Stimulated activated CD8-positive, alpha-beta memory T cell treated with anti-CD3 and anti-CD28 coated beads, Interleukin-7, amount 100 ng/mL, for 48 hours (primary cell): ENCODE measurements at places on chromosomes 7 and 10.

DNA sequence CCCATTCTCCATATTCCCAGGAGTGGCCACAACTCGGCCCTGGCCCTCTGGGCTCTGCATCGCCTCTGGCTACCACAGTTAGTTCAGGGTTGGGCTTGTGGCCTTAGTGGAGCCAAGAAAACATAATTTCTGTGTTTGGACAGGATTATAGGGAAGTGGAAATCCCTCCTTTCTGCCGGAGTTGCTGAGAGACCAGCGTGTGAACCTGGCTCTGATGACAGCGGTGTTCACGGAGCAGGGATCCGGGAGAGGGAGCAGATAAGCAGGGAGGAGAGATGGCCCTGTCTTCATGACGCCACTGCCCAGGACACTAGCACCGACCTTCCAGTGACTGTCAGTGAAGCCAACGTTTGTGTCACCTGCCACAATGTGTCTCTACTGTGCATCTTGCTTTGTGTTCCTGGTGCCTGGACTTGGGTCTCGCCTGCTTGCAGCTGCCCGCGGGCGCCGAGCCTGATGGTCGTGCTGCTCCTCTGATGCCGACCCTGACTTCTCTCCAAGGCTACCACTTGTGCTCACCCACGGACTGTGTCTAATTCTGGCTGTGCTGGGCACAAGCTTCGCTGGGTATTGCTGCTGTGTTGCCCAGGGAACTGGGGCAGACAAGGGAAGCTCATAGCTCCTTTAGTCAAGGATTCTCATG is 67.0 kb upstream of the VIPR2 start:
- no peak for DNase-seq

DNA sequence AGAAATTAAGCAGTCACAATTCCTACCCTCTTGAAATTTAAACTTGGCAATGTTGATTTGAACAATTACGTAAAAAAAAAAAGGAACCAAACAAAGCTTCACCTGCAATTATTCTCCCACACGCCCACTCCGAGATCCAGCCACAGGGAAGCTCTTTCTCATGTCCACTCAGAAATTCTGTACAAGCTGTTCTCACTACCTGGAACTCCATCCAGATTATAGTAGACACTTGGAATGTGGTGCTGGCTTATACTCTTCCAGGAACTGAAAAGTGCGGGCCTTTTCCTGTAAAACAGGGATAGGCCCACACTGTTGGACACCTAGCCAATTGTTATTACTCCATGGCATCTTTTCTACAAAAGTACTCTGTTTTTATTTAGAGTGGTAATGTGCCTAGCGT is 20.3 kb upstream of the TOMM7 start:
- DNase-seq, result no peak

- no peak for DNase-seq
Observed at GRCh38 chr10:7287377-7287776, 123.5 kb downstream of the SFMBT2 start.

GRCh38 chr10:86091216-86091615 is 275.4 kb downstream of the GRID1 start:
- no peak for DNase-seq

GRCh38 chr10:11035301-11035991 is 17.8 kb downstream of the CELF2 start:
- no peak for DNase-seq

DNA sequence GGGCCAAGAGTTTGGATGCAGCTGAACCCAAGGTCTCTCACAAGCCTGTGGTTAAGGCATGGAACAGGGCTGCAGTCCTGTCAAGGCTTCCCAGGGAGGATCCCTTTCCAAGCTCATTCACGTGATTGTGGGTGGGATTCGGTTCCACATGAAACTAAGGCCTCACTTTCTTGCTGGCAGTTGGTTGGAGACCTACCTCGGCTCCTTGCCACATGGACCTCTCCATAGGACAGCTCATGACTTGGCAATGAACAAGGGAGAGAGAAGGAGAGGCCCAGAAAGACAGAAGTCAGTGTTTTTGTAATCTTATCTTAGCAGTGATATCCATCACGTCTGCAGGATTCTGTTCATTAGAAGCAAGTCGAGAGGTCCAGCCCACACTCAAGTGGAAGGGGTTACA is 583.8 kb downstream of the LRMDA start:
- no peak for DNase-seq

DNA sequence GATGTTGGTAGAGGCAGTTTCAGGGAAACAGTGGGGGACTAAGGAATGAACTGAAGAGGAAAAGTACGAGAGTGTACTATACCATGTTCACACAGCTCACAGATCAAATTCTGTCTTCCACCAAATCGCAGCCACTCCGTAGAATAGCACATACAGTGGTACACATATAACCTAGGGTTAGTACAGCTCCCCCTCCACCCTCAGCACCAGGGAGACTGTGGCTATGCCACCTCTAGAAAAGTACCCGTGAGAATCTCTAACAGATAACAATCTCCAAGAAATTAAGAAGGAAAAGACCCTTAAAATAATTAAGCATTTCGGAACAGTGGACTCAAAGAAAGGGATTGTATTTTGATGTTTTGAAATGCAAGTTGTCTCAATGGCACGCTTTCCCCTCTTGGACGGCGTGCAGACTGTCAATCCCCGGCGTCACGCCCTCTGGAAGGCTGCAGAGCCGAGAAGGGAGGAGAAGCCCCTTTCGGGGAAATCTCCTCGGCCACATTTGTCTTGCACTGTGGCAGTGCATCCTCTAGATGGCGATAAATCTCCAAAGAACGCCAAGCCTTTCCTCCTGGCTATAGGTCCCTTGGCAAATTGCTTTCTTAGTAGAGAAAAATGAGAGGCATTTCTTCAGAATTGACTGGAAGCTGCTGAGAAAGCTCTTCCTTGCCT is 345.0 kb downstream of the REEP3 start:
- no peak for DNase-seq

DNA sequence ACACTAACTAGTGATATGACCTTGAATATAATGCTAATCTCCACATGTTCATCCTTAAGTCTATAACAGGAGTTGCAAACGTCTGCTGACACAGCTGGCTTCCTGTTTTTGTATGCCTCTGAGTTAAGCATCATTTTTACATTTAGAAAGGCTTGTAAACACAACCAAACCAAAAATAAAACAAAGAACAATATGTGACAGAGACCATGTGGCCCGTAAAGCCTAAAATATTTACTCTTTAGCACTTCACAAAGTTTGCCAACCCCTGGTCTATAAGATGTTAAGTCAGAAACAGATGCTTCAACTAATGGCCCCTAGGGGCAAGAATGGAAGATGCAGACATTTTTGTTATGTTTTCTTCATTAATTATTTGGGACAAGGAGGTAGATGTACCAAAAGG is 109.3 kb downstream of the CPEB3 start:
- DNase-seq, result no peak

GRCh38 chr7:107889992-107890391 is 991 bp upstream of the DLD start:
- DNase-seq, result no peak

DNA sequence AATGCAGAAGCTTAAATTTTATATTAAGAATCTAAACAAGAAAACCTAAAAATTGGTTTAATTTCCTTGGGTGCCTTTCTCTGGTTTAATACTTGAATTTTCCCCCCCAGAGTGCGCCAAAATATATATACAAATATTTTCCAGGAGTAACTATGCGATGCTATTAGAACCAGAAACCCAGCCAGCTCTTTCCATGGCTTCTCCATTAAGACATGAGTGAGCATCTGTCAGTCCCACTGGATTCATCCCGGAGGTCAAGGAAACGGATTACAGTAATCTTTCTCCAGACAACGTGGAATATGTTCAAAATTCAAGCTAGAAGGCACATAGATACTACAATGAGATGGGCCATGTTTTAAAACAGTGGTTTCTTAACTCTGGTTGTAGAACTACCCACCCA is 148.8 kb downstream of the TAX1BP1 start:
- no peak for DNase-seq

DNA sequence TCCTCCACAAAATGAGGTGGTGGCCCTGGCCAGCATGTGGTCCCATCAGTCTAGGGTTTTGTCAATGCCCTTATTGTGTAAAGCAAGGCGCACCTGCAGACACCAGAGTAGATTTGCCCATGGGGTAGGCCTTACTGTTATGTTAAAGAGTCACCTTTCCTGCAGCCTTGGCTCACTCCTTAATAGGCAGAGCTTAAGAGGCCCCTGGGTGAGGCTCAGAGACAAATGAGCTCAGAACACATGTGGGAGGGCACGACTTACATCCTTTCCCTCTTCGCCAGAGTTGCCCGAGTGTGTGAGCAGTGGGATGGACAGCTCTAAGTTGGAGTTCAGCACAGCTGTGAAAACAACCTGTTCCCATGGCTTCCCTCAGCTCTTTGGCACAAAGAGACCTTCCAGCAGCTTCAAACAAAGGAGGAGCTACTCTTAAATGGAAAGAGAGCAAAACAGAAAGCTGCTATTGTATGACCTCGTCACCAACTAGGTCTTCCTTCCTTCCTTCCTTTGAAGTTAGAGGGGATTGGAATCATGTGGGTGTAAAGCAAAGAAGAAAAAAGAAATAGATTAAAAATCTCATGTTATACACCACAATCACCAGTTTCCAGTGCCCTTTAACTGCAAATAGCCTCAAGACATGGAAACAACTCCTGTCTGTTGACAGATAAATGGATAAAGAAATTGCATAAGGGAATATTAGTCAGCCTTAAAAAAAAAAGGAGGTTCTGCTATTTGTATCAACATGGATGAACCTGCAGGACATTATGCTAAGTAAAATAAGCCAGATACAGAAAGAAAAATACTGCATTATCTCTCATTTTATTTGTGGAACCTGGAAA is 11.9 kb upstream of the XPNPEP1 start:
- no peak for DNase-seq

DNA sequence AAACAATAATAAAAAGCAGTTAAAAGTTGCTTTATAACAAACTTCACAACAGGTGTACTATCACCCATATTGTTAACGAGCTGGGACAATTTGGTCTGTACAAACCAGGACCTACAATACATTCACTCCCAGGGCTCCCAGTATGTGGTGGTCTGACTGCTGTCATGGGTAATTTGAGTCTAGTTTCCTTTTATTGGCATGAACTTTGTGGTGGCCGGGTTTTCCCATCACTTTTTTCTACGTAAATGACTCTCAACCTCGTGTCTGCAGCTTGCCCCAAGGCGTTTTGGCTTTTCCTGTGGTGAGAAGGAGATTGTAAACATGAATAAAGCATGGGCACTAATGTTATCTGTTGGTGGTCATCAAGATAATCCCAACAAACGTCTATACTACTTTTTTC is 118.7 kb upstream of the CDK6 start:
- peak; percentile 45 for DNase-seq

GRCh38 chr7:8232999-8233847 is 28.7 kb downstream of the ICA1 start:
- no peak for DNase-seq

GRCh38 chr10:43205681-43206390 is 61.0 kb downstream of the RASGEF1A start:
- DNase-seq, result no peak

GRCh38 chr7:47233996-47234395 is 347.9 kb downstream of the TNS3 start:
- DNase-seq, result no peak

- DNase-seq, result no peak
Observed at GRCh38 chr10:67852761-67853160, 14.8 kb upstream of the DNAJC12 start.

DNA sequence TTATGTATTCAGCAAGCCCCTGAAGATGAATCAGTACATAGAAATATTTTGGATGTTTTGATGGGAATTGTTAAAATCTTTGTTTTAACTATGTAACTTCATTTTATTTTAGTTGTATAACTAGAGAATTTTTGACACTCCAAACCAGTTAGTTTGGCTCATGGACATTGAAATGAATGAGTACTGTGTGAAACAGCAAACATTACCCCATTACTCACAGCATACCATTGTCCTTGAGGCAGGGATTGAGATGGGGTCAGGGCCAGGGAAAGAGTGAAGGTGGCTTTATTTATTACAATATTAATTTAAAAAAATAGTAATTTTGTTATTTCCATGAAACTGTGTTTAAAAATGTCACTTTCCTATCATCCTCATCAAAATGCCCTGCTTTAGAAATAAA is 4.8 kb upstream of the BMPER start:
- no peak for DNase-seq

GRCh38 chr7:158263110-158263963 is 324.3 kb downstream of the PTPRN2 start:
- no peak for DNase-seq

DNA sequence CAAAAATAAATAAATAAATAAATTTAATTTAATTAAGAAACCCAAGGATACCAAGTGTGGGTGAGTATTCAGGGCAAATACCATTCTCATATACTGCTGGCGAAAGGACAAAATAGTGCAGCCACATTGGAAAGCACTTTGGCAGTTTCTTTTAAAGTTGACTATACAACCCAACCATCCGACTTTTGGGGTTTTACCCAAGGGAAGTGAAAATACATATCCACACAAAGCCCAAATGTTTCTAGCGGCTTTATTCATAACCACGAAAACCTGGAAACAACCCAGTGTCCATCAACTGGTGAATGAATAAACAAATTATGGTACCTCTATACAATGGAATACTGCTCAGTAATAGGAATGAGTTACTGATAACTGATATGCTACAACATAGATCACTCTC is 36.2 kb upstream of the OGDHL start:
- DNase-seq, result no peak

GRCh38 chr10:58622246-58622645 is 109.6 kb downstream of the BICC1 start:
- no peak for DNase-seq

- DNase-seq, result peak; percentile 22
Observed at GRCh38 chr10:7484456-7485243, 73.8 kb upstream of the SFMBT2 start.

- no peak for DNase-seq
Observed at GRCh38 chr7:2596464-2597272, 35.1 kb upstream of the TTYH3 start.

GRCh38 chr10:24414597-24414996 is 205.7 kb downstream of the KIAA1217 start:
- DNase-seq, result no peak

DNA sequence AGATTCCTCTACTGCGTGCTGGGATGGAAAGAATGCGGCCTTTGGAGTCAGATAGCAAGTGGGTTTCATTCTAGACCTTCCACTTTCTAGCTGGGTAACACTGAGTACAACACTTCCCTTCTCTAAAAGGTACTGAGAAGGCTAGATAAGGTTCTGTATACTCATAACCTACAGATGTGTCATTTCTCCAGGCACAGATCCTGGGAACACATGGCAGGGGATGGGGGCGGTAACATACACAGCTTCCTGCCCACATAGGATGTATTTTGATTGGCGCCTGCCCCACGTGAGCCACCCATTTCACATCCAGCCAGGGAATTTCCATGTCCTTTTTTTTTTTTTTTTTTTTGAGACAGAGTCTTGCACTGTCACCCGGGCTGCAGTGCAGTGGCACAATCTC is 31.8 kb downstream of the KLRG2 start:
- no peak for DNase-seq
